Left ventricle myocardium inferior (tissue), 1 donor: ENCODE measurements at places on chromosomes 1 and 21. TPM values are rescaled to one million over a fixed set of nuclear protein-coding genes. Genes with fewer than 3 reads are reported as not detected.
A peak's percentile ranks its signal among the peaks of the same experiment; 100 is the strongest.

KDM5B gene
- 11.9 TPM for total RNA-seq

TSSK3 gene
- 2.1 TPM for total RNA-seq

KIAA0040 gene
- 12.8 TPM for total RNA-seq

LIN28A gene
- total RNA-seq: not detected

NPHS2 gene
- total RNA-seq: not detected

SELENOF gene
- 67.0 TPM for total RNA-seq

- DNase-seq: no peak
- no peaks in the 10 kb centered on the region for H3K4me1 ChIP-seq
- no peaks in the 10 kb centered on the region for H3K36me3 ChIP-seq
- no peak overlapping the region for H3K4me3 ChIP-seq
- H3K27ac ChIP-seq: no peak overlapping the region
These were observed 46.7 kb upstream of the TENT5C start for GRCh38 chr1:117559139-117559538.

- no peaks in the 10 kb centered on the region for H3K36me3 ChIP-seq
- no peak for DNase-seq
- no peaks in the 10 kb centered on the region for H3K4me1 ChIP-seq
- H3K4me3 ChIP-seq: no peak overlapping the region
- no peak overlapping the region for H3K27ac ChIP-seq
These were observed 14.0 kb upstream of the FOXO6 start for GRCh38 chr1:41347276-41347675.

DNA sequence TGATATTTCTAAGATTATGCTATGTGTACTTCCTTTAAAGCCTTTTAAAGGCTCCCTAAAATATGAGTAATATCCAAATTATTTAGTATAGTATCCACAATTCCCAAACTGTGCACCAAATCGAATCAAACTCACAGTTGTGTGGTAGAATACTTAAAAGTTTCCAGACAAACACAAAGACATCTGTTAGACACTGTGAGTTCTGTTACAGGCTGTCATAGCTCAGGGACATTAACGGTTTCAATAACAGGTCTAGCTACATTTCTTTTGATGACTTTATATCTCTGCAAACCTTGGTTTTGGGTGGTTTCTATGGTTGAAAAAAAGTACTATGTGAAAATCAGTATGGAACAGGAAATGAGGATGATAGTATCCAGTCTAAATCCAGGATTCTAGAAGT lies 36.9 kb upstream of the NEK7 start:
- no peaks in the 10 kb centered on the region for H3K36me3 ChIP-seq
- no peak overlapping the region for H3K4me3 ChIP-seq

- peak overlapping the region; percentile 89 for H3K27ac ChIP-seq
- peaks cover 64% of the 10 kb centered on the region for H3K4me1 ChIP-seq
- H3K27me3 ChIP-seq: no peaks in the 10 kb centered on the region
- no peaks in the 10 kb centered on the region for H3K36me3 ChIP-seq
These were observed 4.6 kb upstream of the FAM167B start for GRCh38 chr1:32242341-32242851.

GRCh38 chr1:59994302-59995198 lies 68.0 kb upstream of the CYP2J2 start:
- no peaks in the 10 kb centered on the region for H3K36me3 ChIP-seq
- H3K4me3 ChIP-seq: no peak overlapping the region
- H3K27me3 ChIP-seq: peaks cover 14% of the 10 kb centered on the region
- H3K4me1 ChIP-seq: no peaks in the 10 kb centered on the region
- peak overlapping the region; percentile 63 for H3K27ac ChIP-seq

DNA sequence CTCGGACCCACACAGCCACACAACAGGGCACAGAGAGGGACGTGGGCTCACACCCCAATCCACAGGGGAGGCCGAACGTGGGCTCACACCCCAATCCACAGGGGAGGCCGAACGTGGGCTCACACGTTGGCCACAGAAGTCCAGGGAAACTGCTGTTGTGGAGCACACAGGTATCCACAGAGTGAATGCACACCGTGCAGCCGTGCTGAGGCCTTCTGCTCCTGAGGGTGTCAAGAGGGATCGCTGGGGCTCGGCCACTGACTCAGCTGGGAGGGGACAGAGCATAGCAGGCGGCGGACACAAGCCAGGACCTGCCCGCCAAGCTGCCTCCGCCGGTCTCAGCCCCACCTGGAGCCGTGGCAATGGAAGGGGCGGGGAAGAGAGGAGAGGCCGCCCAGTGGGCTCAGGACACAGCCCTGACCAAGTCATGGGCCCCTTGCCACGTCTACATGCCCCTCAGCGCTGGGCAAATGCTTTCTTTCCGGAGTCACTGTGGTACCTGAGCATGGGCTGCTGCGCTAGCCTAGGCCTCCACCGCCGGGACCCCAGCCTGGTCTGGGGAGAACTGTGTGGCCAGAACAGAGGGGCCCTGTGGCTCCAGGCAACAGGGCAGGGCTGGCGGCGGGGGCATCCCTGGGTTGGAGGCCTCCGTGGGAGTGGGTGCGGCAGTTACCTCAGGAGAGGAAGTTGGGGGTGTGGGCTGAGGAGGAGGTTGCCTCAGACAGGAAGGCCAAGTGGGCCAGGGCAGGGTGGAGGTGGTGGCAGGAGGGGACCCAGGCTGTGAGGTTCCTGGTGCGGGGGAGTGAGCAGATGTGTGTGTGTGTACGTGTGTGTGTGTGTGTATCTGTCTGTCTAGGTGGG lies 1.2 kb downstream of the SYTL1 start:
- no peak for DNase-seq
- H3K36me3 ChIP-seq: no peaks in the 10 kb centered on the region
- peak overlapping the region; percentile 12 for H3K4me3 ChIP-seq
- no peaks in the 10 kb centered on the region for H3K27me3 ChIP-seq

GRCh38 chr1:86596224-86596623 lies 49.3 kb downstream of the CLCA4 start:
- no peaks in the 10 kb centered on the region for H3K4me1 ChIP-seq
- no peak overlapping the region for H3K27ac ChIP-seq
- H3K27me3 ChIP-seq: no peaks in the 10 kb centered on the region
- no peak overlapping the region for H3K4me3 ChIP-seq

DNA sequence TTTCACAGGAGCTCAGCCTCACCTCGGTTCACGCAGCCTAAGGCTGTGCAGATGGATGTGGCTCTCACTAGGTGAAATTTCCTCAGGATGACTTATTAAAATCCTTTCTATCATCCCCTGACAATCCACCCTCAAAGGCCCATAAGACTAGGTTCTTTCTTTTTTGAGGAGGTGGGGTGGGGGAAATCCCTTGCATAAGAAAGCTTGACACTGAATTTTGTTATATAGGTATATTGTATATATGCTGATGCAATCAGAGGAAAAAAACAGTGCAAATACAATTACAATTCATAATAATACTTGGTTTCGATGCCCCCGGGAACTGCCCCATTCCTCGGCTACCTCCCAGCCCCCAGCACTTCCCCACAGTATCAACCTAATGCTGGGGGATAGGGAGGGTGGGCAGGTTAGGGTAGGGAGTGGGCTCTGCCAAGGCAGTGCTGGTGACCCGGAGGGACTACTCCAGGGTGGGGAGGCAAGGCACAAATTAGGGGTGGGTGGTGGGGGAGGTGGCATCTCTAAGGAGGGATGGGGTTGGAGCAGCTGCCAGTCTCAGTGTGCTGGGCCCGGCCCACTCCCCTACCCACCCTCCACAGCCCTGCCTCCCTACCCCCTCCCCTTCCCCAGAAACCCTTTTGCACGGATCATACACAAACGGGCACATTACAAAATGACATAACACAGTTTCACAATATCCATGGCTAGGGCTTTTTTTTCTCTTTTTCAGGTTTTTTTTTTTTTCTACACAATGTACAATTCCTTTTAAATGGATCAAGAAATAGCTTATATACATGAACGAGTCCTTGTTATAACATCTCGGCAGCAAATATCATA lies 30.9 kb downstream of the SLC27A3 start:
- peak overlapping the region; percentile 84 for H3K27ac ChIP-seq
- no peak overlapping the region for H3K4me3 ChIP-seq
- H3K27me3 ChIP-seq: no peaks in the 10 kb centered on the region
- H3K4me1 ChIP-seq: peaks cover 42% of the 10 kb centered on the region
- no peak for DNase-seq
- H3K36me3 ChIP-seq: peaks cover 35% of the 10 kb centered on the region

GRCh38 chr1:15139654-15140350 lies 13.7 kb upstream of the TMEM51 start:
- peak overlapping the region; percentile 38 for H3K27ac ChIP-seq
- H3K4me3 ChIP-seq: no peak overlapping the region
- H3K4me1 ChIP-seq: peaks cover 9% of the 10 kb centered on the region
- no peaks in the 10 kb centered on the region for H3K27me3 ChIP-seq
- H3K36me3 ChIP-seq: no peaks in the 10 kb centered on the region

- no peaks in the 10 kb centered on the region for H3K27me3 ChIP-seq
- DNase-seq: peak; percentile 58
- no peak overlapping the region for H3K4me3 ChIP-seq
- no peaks in the 10 kb centered on the region for H3K36me3 ChIP-seq
- peak overlapping the region; percentile 72 for H3K27ac ChIP-seq
These were observed 29.8 kb downstream of the SLC30A1 start for GRCh38 chr1:211549092-211549711.

DNA sequence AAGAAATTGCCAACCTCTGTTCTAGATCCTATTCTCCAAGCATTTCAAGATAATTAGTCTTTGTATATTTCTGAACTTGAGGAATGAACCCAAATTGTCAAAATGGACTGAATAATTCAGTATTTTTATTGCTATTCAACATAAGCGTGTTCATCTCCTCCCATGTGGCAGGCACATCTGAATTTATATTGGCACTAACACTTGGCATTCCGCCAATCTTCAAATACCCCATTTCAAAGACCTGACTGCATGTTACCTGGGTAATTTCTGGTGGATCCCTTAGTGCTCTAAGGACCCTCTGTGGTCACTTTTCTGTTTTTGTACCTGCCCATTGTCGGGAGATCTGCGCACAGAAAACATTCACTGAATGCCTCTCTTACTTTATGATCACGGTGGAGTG lies 66.6 kb downstream of the BACE2 start:
- H3K36me3 ChIP-seq: peaks cover 39% of the 10 kb centered on the region
- no peak overlapping the region for H3K4me3 ChIP-seq
- no peaks in the 10 kb centered on the region for H3K4me1 ChIP-seq
- H3K27ac ChIP-seq: no peak overlapping the region

GRCh38 chr1:19068639-19069276 lies 112.3 kb upstream of the IFFO2 start:
- no peak overlapping the region for H3K4me3 ChIP-seq
- H3K27me3 ChIP-seq: peaks cover 4% of the 10 kb centered on the region
- no peak overlapping the region for H3K27ac ChIP-seq
- no peak for DNase-seq
- peaks cover 35% of the 10 kb centered on the region for H3K4me1 ChIP-seq

GRCh38 chr1:198259333-198260074 lies 102.7 kb downstream of the NEK7 start:
- H3K27me3 ChIP-seq: no peaks in the 10 kb centered on the region
- DNase-seq: no peak
- H3K36me3 ChIP-seq: no peaks in the 10 kb centered on the region
